Activated gamma-delta T cell treated with Interleukin-2 at 50 U/mL for 16 hours (primary cell): ENCODE measurements at places on chromosomes 13 and 19.
A peak's percentile ranks its signal among the peaks of the same experiment; 100 is the strongest.

GRCh38 chr13:50452756-50453155 lies 390.7 kb downstream of the DLEU7 start:
- DNase-seq: no peak

GRCh38 chr13:88526853-88527215 lies 855.7 kb downstream of the SLITRK5 start:
- no peak for DNase-seq

- DNase-seq: no peak
Measured at GRCh38 chr19:48935864-48936263, 2.4 kb downstream of the DHDH start.

GRCh38 chr13:94542917-94543316 lies 53.0 kb downstream of the TGDS start:
- DNase-seq: no peak

DNA sequence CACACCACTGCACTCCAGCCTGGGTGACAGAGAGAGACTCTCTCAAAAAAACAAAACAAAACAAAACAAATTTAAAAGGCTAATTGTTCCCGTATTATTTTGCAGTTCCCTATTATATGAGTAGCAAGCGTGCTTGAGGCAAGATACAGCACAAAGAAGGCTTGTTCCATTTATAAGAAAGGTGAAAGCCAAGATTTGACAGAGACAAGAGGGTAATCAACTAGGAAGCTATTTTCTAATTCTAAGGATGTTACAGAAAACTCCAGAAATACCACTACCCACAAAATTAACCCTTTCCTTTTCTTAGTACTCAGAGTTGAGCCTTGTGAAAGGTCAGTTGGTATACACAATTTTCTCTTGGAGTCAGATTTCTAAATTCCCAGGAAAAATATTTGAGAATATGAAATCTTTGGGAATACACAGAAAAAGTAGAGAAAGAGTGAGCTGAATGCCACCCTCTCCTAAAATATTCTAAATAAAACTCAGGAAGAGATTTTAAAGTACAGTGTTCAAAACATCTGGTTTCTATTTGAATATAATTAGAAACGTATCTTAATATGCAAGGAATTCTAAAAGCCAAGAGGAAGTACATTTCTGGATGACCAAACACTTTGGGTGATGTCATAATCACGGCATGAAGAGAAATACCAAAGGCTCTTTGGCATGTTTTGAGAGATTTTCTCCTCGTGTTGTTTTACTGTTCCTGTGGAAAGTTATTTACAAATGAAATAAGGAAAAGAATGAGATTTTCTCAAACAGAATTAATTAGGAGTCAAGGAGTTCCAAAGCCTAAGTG lies 63.0 kb upstream of the FLT1 start:
- no peak for DNase-seq

DNA sequence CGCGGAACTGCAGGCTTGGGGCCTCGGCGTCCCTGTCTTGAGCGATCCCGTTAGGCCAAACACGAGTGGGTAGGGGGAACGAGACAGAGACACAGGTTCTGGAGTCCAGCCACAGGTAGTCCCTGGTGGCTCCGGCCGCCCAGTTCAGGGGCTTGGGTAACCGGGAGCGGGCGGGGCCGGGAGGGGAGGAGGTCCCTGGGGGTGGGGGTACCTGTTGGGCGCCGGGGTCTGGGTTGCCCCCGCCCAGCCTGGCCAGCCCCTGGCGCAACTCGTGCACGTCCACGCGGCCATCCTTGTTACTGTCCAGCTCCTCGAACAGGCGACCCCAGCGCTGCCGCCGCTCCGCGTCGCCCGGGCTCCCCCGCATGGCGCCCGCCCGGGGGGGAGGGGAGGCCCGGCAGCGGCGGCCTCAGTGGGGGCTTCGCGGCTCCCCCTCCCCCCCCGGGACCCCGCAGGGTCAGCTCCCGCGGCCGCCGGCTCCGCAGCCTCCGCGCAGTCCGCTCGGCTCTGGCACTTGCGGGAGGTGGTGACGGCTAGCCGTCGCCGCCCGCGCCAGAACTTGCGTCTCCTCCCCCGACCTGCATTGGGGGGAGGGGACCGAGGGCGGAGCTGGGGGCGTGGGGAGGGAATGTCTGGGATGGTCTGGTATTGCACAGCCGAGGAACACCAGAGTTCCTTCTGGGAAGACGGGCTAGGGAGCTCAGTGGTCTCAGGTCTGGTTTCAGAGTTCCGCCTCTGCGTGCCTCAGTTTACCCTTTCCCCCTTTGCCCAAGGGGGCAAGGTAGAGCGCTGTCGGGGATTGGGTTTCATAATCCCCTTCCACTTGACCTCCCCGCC lies at the start of gene SLC25A23:
SLC25A23 (minus strand) TSS at position 531 of the 837 bp plus-strand sequence; CDS start at position 367, 164 bp downstream.
- DNase-seq: peak; percentile 41

- DNase-seq: no peak
Measured at GRCh38 chr19:11377237-11377636, 2.8 kb downstream of the SWSAP1 start.

GRCh38 chr13:22846551-22846950 lies 334.2 kb upstream of the SGCG start:
- DNase-seq: no peak

DNA sequence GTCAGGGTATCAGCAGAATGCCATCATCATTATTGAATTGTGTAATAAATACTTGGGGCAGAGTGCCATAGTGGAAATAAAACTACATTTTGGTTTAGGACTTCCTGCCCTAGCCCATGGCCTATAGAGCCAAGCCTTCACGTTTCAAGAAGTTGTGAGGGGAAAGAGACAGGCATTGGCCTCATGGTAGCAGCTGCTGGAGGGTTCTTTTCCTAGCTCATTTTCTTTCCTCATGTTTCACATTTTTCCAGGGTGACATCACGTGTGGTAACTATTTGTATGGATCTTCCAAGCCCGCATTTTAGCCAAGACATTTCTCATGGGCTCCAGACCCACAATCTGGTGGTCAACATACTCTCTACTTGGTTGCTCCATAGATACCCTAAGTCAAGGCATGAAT lies 80.4 kb downstream of the LRCH1 start:
- DNase-seq: no peak

DNA sequence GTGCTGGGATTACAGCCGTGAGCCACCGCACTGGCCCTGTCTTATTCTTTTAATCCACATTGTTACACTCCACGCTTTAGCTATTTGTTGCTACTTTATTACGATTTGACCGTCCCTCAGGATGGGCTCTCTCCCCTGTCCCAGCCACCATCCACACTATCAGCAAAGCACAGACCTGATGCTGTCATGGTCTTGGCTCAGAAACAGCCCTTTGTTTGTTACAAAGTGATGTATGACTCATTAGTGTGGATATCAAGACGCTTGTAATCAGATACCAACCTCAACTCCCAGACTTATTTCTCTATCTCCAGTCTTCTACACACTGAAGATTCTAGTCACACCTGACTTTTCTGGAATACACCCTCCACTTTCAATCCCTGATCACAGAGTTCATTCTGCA lies 84.6 kb upstream of the FREM2 start:
- DNase-seq: no peak

DNA sequence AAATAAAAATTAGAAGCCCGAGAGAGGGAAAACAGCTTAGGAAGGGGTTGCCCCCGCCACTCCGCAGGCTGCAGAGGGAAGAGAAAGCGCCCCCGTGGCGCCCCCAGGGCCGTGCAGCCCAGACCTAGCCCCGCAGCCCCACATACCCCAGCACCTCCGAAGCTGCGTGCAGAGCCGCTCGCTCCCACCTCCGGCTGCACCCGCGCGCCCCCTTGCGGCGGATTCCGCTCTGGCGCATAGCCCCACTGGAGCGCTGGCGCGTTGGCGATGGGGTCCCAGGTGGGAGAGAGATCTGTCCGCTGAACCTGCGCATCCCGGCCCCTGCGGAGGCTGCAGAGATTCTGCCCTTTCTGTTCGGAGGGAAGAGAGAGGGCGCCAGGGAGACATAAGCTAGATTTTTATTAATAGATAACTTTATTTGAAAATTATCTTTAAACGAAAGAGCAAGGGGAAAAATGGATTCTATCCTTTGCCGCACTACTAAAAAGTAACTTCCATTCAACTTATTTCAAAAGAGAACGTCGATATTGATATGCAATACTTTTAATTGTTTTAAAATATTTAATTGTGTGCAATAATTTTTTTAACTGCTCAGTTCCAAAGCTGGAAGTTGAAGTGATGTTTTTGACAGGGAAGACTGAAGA lies 11.7 kb upstream of the CLN5 start:
- DNase-seq: peak; percentile 88

- peak; percentile 44 for DNase-seq
Measured at GRCh38 chr19:294946-295686, 3.9 kb upstream of the PLPP2 start.

- no peak for DNase-seq
Measured at GRCh38 chr19:17376935-17377600, at the start of gene PLVAP. Gene PLVAP, minus strand, starts transcription at chr19:17377342. Its CDS starts 54 bp downstream, at chr19:17377288.

DNA sequence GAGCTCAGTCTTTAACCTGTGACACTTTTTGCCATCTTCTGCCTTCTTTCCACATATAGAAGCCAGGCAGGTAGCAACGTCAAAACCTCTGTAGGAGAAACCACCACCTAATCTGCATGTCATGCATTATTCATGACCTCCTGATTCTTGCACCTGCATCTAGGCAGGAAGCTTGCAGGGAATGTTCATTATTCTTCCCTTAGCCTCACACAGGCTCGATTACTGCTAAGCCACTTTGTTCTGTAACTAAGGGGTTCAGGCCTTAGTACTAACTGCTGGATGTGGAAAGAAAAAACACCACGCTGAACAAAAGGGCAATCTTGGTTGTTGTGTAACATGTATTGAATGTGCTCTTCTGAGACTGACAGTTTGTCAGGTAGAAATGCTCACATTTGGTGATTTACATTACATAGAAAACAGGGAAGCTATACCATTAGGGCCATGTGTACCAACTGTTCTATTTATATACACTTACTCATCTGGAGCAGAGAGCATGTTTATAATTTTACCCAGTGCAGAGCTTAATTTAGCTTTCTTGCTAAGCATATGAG lies 366.9 kb downstream of the KLF12 start:
- DNase-seq: no peak

DNA sequence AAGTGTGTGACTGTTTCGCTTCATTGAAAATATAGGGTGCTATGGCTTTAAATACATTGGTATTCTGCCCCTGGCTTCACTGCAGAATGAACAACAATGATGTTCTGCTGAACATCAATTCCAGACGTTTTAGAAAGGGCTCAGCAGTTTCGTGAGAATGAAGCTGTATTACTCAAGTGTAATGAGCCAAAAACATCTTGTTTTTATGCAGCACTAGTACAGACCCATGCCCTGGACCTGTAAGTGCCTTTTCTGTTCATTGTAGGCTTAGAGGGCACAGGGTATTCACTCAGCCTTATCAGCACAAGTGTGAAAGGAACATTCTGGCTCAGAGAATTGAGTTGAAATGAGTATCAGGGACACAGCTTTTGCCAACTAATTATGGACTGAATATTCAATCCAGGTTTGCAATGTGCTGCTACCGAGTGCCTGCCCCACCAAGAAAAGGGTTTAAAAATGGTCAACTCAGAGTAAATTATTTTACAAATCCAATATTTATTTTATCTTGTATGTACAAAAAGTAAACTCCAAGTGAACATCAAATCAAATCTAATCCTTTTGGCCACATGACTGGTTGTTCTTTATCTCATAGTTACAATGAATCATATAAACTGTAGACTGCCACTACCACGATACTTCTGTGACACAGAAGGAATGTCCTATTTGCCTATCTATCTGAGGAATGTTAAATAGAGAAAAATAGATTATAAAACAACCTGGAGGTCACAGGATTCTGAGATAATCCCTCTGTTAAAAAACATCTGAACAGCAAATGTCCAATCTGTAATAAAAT lies 362.8 kb downstream of the NALCN start:
- DNase-seq: no peak

GRCh38 chr19:49408816-49409440 lies 14.3 kb downstream of the PTH2 start:
- no peak for DNase-seq

DNA sequence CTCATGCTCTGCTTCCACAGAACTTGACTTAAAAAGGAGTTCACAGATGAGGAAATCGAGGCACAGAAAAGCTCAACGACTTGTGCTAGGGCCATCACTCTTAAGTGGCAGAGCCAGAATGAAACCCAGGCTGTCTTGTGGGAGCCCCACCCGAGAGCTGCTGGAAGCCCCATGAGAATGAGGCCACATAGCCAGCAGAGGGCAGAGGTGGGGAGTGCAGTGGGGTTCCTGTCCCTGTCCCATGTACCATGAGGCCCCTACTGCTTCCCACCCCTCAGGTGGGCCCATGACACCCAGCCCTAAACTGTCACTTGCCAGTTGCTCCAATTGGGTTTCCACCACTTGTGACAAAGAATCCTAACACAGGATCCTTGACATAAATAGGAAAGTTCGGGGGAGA lies 175.9 kb downstream of the IRS2 start:
- peak; percentile 31 for DNase-seq

DNA sequence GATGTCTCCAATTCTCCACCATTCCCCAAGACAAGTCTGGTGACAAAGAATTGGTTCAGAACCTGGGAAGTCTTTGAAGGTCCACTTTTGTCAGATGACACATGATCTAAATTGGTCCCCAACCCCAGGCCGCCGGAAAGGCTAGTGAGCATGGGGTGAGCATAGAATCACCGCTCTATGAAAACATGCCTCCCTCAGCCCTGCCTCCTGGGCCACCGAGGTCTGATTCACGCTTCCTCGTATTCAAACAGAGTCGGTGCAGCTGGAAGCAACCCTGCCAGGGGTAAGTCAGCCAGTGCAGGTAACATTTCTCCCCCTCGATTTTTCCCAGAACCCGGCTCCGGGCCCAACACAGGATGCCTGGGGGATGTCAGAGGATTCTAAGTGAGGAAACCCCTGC lies 33.9 kb upstream of the KLF2 start:
- no peak for DNase-seq

GRCh38 chr13:50812242-50812641 lies 31.2 kb downstream of the DLEU7 start:
- no peak for DNase-seq

- no peak for DNase-seq
Measured at GRCh38 chr13:72504131-72504841, 223.1 kb downstream of the MZT1 start.

DNA sequence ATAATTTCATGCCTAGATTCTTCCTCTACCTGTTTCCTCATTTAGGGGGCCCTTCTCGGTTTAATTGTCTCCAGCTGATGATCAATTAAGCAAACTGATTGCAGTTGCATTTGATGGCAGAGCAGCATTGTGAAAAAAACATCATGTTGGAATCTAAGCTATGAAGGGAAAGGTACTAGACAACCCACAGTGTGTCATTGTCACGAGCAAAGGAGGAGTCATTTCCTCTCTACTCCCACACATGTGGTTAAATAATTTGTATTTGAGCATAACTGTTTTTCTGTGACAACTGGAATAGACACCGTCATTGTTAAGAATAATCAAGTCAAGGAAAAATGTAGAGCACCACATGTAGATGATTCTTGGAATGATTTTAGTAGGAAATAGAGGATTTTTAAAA lies 240.3 kb downstream of the DCT start:
- no peak for DNase-seq

DNA sequence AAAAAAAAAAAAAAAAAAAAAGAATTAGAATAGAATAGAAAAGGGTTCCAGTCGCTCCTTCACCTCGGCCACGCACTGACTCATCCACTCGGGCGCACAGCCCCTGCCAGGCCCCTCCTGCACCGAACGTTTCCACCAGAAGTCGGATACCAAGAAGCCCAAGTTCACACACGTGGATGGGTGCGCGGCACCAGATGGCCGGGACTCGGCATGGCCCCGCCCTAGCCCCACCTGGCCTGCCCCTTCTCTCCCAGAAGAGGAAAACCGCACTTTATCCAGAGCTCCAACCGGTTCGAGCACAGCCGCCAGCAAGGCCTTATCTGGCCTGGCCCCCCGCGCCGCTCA lies 5.9 kb downstream of the PRR36 start:
- no peak for DNase-seq

- no peak for DNase-seq
Measured at GRCh38 chr13:33016414-33017322, at the start of gene KL. Gene KL, plus strand, starts transcription at chr13:33016423. Its CDS starts 18 bp downstream, at chr13:33016441.
